ENCODE measurements at places on chromosomes 2 and 18. TPM values are rescaled to one million over a fixed set of nuclear protein-coding genes. Genes with fewer than 3 reads are reported as not detected.

- no peak for DNase-seq
Observed at GRCh38 chr2:78439122-78439521, 586.4 kb upstream of the REG3G start.

- no peak for DNase-seq
Observed at GRCh38 chr2:47076586-47077441, 78.3 kb downstream of the STPG4 start.

DNA sequence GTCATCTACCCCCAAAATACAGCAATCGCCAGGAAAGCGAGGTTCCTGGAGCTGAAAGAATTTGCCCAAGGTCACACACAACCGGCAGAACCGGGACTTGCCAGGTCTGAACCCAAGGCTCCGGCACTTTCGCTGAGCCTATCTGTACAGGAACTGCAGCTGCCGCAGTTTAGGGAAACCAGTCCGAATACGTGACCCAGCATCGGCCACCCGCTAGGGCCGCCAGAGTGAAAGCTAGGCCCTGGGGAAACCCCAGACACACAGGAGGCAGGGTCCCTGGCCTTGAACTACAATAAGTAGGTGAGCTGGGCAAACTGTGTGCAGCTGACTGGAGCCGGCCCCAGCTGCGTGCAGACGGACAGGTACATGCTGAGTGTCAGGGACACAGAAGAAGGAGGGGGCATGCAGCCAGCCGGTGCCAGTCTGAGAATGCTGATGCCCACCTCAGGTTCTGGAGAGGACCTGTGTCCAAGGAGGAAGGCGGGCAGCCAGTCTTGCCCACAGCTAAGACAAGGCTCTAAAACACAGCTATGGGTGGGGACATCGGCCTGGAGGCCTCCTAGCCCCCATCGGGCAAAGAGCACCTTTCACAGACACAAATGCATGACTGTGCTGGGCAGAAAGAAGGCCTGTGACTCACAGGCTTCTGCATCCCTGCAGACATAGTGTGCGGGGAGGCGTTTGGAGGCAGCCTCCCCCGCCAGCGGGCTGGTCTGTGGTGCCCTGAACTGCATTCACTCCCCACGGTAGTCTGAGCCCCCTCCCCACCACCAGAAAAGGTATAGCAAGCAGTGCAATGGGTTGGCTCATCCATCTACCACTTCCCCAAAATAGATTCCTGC, 107.4 kb upstream of the ID2 start:
- no peak for DNase-seq

The SCYGR4 gene
- polyA plus RNA-seq, result not detected

DNA sequence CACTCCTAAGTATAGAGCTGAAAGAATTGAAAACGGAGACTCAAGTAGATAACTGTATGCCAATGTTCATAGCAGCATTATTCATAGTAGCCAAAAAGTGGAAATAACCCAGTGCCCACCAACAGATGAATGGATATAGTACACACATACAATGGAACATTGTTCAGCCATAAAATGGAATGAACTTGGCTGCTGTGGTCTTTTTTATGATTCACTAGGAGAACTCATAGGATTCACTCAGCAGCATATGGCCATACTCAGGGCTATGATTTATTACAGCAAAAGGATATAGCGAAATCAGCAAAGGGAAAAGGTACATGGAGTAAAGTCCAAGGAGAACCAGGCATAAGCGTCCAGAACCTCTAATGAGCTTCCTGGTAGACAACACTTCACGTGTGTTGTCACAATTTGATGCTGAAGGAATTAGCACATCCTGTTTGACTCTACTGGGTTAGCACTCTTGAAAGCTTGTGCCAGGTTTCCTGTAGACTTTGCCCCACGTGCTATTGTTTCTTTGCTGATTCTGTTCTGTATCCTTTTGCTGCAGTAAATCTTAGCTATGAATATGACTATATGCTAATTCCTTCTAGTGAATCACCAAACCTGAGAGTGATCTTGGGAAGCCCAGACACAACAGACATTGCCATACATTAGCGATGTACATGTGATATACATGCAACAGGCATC, 15.7 kb downstream of the SPC25 start:
- no peak for DNase-seq

DNA sequence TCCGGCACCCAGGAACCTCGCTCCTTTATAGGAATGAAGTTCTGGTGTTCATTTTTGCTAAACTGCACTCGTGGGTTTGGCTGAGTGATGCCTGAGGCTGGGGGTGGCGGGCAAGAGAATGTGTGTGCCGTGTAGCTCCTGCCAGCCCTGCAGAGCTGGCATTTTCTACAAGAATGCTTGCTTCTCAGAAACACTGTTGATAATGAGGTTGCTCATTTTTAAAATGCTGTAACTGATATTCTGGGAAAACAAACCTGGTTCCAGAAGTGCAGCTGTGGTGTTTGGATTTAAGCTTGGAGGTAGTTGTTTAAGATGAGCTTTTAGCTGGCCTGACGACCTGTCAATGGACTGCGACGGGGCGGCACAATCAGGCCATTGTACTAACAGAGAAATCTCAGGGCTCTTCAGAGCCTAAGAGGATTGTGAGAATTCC, 511.9 kb upstream of the TNP1 start:
- DNase-seq, result no peak

The NAT8 gene
- polyA plus RNA-seq, result 0.29 TPM

DNA sequence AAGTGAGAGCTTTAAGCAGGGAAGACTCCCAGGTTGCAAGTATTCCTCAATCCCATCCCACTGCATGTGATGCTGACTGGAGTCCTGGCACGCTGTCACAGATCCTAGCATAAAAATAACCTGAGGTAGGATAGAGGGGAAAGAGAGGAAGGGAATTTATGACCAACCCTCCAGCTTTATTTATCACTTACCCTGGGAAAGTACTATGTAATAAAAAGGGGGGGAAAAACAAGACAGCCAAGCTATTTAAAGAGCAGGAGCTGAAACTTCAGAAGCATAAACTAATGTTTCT, 122.2 kb downstream of the SLC8A1 start:
- peak; percentile 36 for DNase-seq

The EIF2AK3 gene
- polyA plus RNA-seq, result 15.7 TPM

- peak; percentile 14 for DNase-seq
Observed at GRCh38 chr2:197707316-197708213, 2.4 kb downstream of the MARS2 start.

GRCh38 chr18:13434854-13435253, 216.3 kb downstream of the LDLRAD4 start:
- DNase-seq, result no peak

DNA sequence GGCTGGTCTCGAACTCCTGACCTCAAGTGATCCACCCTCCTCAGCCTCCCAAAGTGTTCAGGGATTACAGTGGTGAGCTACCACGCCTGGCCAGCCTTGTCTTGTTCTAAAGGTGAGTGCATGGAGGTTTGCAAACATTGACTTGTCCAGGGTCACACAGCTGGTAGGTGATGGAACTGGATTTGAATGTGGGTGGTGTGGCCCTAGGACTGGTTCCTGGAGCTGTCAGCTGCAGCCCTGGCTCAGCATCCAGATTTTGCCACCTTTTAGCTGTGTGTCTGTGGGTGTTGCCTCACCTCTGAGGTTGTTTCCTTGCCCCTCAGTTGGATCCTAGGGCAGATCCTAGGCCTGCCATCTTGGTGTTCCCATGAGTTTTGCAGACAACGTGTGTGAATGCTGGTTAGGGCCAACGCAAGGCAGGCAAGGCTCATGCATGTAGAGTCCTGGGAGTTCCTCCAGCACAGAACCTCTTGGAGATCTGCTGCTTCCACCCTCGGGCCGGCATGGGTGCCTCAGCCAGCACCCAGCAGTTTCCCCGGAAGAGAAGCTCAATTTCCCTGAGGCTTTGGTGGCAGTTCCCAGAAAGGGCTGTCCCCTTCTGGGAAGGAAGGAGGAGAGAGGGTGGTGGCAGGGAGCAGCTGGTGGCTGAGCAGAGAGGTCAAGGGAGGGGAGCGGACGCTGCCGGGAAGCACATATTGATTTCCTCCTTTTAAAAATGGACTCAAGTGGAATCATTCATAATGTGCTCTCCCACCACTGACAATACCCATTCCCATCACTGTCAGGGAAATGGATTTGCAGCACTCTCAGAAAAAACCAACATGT, 127.6 kb upstream of the HS6ST1 start:
- no peak for DNase-seq

DNA sequence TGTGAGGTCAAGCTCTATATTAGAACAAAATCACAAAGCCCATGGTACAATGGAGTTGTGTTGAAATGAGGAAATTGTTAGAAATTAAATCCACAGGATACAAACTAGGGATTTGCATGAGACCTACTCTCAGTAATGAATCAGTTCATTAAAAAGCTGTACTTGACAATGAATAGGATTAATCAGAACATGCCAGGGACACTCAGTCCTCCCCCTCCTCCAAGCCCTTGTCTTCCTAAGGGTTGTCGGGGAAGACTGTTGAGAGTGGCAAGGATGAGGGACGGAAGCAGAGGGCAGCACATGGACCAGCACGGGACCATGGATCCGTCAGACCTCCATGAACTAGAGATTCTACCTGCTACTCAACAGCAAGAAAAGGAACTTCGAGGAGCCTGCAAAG, 39.8 kb downstream of the SPRED2 start:
- no peak for DNase-seq

DNA sequence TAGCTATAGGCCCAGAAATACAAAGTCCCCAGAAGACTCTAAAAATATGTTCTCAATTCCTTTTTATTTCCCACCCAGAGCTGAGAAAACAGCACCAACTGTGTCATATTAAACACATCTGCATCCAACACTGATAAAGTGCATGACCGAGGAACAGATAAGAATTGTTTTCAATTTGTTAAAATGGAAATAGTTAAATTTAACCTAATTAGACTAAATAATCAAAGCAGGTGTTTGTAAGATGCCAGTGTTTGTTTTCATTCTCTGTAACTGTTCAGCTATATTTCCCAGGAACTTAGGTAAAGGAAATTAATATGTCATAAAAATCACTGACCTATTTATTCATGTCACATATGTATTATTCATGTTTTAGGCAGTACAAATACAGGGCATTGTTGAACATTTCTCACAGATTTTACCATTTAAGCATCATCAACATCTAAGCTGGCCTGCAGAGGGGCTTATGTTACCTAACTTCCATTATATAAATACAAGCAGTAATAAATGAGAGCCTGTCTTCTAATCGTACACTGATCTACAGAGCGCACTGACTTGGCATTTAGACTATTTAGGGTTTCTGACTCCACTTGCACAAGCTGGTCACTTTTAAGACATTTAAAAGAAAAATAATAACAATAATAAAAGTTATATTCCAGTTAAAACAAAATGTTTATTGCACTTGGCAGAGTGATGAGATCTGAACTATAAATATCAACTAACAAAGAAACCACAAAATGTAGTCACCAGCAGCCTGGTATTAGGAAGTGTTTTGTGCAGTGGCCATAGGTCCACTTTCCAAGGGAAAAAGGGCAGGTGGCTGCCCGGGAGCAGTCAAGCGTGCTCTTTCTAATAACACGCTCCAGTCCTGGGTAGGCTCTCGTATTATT, 86.6 kb upstream of the ZFP36L2 start:
- DNase-seq, result no peak

The CGREF1 gene
- polyA plus RNA-seq, result 1.0 TPM

GRCh38 chr2:59237311-59237710, 996.2 kb upstream of the FANCL start:
- no peak for DNase-seq

DNA sequence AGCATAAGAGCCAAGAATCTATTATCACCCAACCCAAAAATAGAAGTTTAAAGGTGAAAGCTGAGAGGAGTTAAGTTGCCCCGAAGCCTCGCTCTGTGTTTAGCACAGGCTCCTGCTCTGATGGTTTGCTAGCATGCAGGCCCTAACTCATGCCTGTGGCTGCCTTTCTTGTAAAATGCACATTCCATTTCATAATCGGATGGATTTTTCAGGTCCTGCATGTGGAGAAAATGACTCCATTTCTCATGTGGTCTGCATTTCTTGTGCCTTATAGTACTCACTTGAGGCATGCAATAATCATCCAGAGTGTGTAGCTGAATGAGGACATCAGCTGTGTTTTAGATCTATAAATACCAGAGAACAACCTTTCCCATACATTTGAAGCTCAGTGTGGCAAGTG, 381.8 kb downstream of the CPS1 start:
- no peak for DNase-seq

GRCh38 chr2:12543978-12544558, 172.7 kb upstream of the TRIB2 start:
- DNase-seq, result no peak

DNA sequence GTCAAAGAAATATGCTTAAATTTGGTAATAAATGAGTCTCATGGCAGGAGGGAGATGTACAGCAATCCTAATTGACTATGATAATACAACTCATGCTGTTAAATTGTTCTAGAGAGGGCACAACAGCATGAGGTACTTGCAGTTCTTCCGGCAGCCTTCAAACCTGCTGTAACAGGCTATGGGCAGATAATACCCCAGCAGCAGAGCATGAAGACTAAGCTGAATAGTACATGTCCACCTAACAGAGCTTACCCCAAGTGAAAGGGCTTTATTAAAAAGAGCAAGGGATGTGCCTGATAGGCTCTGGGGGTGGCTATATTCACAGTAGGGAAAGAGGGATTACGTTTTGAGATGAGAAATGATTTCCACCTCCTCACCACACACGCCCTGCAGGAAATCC, 28.9 kb downstream of the MRO start:
- DNase-seq, result no peak

The SPHKAP gene
- 29.8 TPM for polyA plus RNA-seq

DNA sequence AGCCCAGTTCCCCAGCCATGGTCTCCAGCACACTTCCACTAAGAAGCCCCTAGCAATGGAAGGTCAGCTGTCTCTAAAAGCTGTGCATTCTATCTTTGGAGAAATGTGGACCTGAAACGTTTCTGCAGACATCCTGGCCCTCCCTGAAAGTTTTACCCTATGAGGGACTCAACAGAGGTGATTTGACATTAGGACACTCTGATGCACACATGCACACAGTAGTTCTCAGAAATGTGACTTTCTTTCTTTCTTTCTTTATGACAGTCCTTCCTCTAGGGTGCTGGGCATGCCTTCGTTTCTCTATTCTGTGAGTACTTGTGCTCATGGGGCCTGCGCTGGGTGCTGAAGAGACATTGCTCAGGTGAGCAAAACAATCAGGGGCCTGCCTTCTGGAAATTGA, 857.3 kb downstream of the RNF144A start:
- no peak for DNase-seq

The SCN3A gene
- 0.53 TPM for polyA plus RNA-seq

The MYCN gene
- polyA plus RNA-seq, result 5.5 TPM

- DNase-seq, result no peak
Observed at GRCh38 chr18:27763341-27763740, 413.6 kb downstream of the CDH2 start.

The BOLL gene
- 1.6 TPM for polyA plus RNA-seq

GRCh38 chr2:55136138-55136541, 85.9 kb upstream of the RTN4 start:
- no peak for DNase-seq
